Hematopoietic multipotent progenitor cell treated with erythropoietin and hydrocortisone succinate and interleukin-3 and kit ligand, for 8 days (in vitro differentiated cells): ENCODE measurements at places on chromosomes 12 and 14.

- no peak for DNase-seq
These were observed 46.6 kb downstream of the PPP2R5C start for GRCh38 chr14:101808020-101808641.

GRCh38 chr12:68001486-68002466, 12.5 kb downstream of the IFNG-AS1 start:
- peak; percentile 4 for DNase-seq

DNA sequence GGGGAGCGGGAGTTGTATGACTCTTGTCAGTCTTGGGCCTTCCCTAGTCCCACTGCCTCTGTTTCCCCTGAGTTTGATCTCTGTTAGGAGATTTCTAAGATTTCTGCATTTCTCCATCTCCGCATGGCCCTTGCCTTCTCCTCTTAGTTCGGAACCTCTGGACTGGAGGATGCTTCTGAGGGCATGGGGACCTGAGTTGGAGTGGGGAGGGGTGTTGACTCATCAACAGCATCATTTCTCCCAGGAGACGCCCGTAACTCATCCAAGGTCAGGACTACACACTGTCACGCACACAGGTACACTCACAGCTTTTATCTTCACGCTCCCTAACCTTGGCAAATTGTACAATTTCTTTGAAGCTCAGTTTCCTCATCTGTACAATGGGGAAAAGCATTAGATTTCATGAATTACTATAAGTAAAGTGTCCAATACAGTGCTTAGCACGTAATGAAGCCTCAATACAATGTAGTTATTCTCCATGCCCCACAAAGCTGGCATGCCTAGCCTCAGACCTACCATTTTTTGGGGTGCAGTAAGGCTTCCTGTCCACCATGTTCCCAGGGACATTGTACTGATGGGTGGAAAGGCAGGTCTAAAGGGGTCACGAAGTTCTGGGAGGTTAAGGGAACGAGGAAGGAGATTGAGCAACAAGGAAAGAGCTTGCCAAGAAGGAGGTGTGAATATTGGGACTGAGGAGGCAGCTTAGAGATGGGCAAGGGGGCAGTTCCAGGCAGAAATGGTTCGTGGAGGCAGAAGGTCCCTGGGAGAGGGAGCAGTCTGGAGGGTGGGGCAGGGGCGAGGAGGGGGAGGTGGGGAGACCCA, 600 bp upstream of the LAG3 start:
- no peak for DNase-seq

- no peak for DNase-seq
These were observed 73.5 kb downstream of the LIN7A start for GRCh38 chr12:80864046-80864735.
